Stimulated activated CD8-positive, alpha-beta memory T cell treated with anti-CD3 and anti-CD28 coated beads, Interleukin-2, amount 100 ng/mL, for 1 hour (primary cell): ENCODE measurements at places on chromosomes 4 and X.

- no peak for DNase-seq
Observed at GRCh38 chr4:23911675-23912455, 22.0 kb upstream of the PPARGC1A start.

DNA sequence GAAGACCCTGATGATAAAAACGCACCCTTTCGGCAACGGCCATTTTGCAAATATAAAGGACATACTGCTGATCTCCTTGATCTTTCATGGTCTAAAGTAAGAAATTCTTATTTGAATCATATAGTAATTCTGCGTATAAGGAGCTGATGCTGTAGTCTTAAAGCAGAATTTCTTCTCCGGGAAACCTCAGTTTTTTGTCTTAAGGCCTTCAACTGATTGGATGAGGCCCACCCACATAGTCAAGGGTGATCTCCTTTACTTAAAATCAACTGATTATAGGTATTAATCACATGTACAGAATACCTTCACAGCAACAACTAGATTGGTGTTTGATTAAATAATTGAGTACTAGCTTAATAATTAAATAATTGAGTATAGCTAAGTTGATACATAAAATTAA lies 62.8 kb upstream of the DOCK11 start:
- no peak for DNase-seq

GRCh38 chr4:47913330-47913729 lies 1.1 kb downstream of the NFXL1 start:
- DNase-seq, result no peak

DNA sequence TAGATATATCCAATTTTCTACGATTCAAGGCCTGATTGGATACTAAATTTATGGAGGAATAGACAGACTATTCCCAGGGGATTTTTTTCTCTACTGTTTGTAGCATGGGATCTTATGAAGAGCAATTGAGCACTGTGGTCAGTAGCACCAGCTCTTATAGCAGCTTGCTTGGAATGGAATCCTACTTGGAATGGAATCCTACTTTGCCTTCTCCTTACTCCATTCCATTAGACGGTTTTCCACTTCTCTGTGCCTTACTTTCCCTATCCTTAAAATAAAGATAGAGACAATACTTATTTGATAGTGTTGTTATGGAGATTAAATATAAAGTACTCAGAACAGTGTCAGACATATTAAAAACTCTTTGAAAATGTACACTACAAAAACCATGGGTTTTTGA lies 133.5 kb downstream of the BTC start:
- DNase-seq, result no peak

- no peak for DNase-seq
Observed at GRCh38 chrX:6262959-6263358, 34.3 kb upstream of the NLGN4X start.

DNA sequence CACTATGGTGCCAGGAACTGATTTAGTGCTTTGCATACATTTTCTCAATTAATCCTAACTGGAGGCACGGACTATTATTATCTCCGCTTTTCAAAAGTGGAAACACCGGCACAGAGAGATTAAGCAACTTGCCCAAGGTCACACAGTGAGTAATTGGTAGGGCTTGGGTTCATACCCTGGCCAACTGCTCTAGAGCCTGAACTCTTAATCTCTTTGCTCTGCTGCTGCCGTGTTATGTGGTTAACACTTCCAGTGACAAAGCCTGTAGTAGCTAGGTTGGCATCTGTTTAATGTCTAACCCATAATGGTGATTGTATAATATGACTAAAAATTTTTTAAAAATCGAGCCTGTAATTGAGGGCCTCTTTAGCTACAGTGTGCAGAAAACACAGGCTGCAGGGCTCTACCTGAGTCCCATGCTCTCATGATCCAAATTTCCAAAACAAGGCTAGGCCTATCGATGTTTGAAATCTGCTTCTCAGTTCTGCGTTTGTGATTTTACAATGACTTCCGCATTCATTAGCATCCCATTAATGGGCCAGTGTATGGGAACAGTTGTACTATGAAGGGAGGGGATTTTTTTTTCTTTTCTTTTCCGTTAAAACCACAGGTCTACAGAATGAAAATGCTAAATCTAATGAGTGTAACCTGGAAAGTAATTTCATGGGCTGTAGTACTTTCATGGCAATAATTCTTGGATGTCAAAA lies 219.3 kb upstream of the JADE1 start:
- no peak for DNase-seq

DNA sequence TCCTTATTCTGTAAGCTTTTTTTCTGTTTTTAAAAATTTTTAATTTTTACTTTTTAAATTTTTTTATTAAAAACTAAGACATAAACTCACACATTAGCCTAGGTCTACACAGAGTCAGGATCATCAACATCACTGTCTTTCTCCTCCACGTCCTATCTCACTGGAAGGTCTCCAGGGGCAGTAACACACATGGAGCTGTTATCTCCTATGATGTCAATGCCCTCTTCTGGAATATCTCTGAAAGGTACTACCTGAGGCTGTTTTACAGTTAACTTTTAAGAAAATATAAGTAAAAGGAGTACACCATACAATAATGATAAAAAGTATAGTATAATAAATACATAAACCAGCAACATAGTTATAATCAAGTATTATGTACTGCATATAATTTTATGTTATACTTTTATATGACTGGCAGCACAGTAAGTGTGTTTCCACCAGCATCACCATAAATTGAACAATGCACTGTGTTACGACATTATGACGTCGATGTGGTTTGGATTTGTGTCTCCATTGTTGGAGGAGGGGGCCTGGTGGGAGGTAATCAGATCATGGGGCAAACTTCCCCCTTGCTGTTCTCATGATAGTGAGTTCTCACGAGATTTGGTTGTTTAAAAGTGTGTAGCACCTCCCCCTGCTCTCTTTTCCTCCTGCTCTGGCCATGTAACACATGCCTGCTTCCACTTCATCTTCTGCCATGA lies 21.3 kb downstream of the IL15 start:
- DNase-seq, result no peak

DNA sequence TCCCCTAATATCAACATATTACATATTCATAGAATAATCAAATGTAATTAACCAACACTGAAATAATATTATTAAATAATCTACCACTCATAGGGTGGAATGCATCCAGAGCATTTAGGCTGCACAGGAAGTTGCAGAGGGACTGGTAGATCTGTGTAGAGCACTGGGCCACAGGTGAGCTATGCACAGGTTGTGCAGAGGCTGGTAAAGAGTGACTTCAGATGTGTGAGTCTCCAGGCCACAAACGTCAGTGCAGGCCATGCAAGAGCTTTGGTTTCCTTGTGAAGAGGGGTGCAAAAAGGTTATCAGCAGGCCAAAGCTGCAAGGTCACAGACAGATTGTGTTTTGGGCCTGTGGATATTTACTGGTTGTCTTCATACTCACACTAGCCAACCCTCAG lies 25.5 kb upstream of the MANBA start:
- DNase-seq, result no peak

DNA sequence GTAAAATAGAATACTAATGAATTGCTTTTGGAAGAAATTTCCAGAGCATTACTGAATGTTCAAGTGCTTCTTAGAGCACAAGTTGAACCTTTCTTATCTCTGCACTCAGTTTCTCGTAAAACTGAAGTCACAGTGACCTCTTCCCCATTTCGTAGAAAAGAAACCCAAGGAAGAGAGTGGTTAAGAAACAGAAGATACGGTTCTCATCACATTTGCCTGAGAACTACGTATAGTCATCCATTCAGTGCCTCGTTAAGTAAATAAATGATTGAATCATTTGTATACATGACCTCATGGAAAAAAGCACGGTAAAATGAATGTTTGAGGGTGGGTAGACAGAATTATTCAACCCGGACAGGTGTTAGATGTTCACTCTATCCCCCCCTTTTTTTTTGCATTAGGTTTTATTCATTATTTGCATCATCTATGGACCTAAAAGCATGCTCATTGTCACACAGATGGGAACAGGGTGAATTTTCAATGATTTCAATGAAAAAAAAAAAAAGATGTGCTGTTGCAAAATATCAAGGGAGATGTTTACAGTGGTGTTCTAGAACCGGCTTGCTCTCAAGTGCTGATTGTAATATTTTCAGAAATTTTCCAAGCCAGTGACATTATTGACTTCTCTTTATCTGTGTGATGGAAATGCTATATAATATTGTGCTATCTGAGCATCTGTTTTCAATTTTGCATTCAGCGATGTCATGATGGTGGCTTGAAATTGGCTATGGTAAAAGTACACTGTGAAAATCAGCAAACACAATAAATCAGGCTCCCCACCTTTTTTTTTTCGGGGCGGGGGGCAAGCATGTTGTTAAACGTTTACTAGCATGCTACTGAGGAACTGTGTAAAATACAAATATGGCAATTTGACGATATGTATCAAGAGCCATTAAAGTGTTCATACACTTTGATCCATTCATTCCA lies 4.3 kb downstream of the RHOH start:
- no peak for DNase-seq

DNA sequence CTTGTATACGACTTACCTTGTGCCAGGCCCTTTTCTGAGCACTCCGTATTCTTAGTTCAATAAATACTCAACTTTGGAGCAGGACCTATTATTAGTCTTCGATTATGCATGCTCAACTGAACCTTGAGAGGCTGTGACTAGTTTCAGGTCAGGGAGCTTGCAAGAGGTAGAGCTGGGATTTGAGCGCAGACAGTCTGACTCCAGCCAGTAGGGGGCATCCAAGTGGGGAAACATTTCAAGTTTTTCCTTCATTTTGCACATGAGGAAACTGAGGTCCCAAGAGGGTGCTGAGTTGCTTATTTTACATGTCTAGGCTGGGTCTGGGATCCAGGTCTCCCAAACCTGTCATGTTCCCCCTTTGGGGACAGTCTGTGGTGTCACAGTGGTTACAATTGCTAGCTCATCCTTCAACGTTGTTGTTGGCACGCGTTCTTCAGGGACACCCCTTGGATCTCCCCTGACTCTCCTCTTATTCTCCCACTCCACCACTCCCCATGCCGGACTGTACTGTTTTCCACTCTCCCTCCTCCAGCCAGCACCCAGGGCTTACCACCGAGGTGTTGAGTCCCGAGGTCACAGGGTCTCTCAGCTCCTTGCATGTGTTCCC lies 6.7 kb upstream of the PRICKLE3 start:
- DNase-seq, result no peak

GRCh38 chrX:9258421-9259104 lies 206.3 kb upstream of the TBL1X start:
- no peak for DNase-seq

- no peak for DNase-seq
Observed at GRCh38 chrX:6024204-6024603, 204.5 kb downstream of the NLGN4X start.

- DNase-seq, result no peak
Observed at GRCh38 chrX:2390754-2391153, 110.0 kb downstream of the DHRSX start.

DNA sequence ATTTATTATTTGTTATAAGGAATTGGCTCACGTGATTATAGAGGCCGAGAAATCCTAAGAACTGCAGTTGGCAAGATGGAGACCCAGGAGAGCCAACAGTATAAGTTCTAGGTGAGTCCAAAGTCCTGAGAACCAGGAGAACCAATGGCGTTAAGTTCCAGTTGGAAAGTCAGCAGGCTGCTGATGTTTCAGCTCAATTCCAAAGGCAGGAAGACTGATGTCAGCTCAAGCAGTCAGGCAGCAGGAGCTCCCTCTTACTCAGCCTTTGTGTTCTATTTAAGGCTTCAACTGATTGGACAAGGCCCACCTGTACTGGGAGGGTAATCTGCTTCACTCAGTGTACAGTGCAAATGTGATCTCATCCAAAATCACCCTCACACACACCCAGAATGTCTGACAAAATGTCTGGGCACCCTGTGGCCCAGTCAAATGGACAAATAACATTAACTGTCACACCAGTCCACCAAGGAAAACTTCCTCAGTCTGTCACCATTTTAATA lies 30.8 kb upstream of the TBL1X start:
- DNase-seq, result no peak

DNA sequence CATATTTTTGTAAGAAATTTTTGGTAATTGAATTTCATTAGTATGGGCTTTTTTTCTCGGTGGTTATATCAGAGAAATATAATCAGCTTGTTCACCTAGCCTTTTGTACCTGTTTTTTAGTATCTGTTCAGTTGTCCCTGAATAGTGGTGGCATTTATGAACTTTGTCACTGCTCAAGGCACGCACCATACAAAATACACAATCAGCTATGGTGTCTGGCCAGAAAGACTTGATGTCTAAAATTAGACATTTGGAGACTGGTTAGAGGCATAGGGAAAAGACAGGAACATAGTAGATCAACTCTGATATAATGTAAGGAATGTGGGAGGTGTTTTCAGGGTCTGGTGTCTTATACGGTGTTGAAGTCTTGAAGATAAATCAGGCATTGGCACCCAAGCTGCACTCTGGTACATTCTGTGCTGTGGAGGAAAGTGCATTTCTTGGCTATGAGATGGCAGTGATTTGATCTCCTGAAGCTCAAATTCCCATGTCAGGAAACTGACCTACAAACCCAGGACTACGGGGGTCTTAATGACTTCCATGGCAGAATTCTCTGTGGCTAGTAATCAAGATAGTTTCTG lies 3.6 kb downstream of the ART3 start:
- DNase-seq, result no peak

- DNase-seq, result no peak
Observed at GRCh38 chr4:40185830-40186664, 10.8 kb upstream of the RHOH start.

- DNase-seq, result peak; percentile 9
Observed at GRCh38 chr4:26885912-26886274, 25.3 kb downstream of the STIM2 start.

DNA sequence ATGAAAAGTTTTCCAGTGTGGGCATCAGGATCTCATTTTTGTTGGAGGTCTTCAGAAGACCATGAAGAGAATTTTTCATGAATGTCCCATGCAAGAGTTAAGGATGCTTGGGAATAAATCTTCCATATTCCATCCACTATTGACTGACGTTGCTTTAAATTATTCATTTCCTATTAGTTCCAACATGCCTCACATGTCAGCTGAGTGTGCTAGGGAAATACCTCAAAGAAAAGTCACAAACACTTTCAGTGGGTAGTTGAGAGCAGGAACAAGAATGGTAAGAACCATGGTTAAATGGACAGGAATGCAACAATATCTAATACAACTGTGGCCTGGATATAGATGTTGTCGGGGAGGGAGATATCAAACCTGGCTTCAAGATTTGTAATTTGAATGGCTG lies 610.1 kb downstream of the TECRL start:
- DNase-seq, result no peak

DNA sequence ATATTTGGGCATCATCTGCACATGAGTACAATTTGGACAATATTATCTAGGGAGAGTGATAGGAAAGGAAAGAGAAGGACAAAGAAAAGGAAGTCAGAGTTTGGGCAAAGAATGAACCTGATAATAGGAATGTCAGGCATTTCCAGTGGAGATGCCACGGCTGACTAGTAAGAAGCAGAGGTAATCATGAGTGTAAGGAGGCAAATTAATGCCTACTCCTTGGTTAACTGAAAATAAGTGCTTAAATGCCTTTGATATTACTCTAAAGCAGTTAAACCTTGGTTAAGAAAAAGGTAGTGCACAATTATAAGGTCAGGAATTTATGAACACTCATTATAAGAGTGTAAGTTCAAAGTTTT lies 99.2 kb upstream of the DDIT4L start:
- no peak for DNase-seq

GRCh38 chr4:86977621-86978184 lies 42.9 kb downstream of the AFF1 start:
- DNase-seq, result no peak

- DNase-seq, result no peak
Observed at GRCh38 chr4:18020145-18020670, 1.3 kb downstream of the LCORL start.

- no peak for DNase-seq
Observed at GRCh38 chr4:103150677-103151076, 47.5 kb downstream of the CENPE start.
